ENCODE measurements at places on chromosomes 6 and 20. TPM values are rescaled to one million over a fixed set of nuclear protein-coding genes. Genes with fewer than 3 reads are reported as not detected.

The APCDD1L gene
- 2.4 TPM for total RNA-seq

The CALHM5 gene
- 0.34 TPM for total RNA-seq

The TFAP2C gene
- total RNA-seq = 59.6 TPM

The RGS17 gene
- not detected for total RNA-seq

The CCR6 gene
- 1.5 TPM for total RNA-seq

The GRM1 gene
- total RNA-seq = not detected

The PKIG gene
- 21.5 TPM for total RNA-seq

The UST gene
- total RNA-seq = 12.2 TPM

The ADTRP gene
- 30.1 TPM for total RNA-seq

The BPIFB4 gene
- total RNA-seq = not detected

The ADGRB3 gene
- 0.39 TPM for total RNA-seq

The TCF21 gene
- total RNA-seq = 0.23 TPM

The VSX1 gene
- total RNA-seq = not detected

The SLA2 gene
- 0.23 TPM for total RNA-seq

The C20orf144 gene
- total RNA-seq = not detected

The CHD6 gene
- total RNA-seq = 36.4 TPM

The GABRR1 gene
- 0.86 TPM for total RNA-seq

DNA sequence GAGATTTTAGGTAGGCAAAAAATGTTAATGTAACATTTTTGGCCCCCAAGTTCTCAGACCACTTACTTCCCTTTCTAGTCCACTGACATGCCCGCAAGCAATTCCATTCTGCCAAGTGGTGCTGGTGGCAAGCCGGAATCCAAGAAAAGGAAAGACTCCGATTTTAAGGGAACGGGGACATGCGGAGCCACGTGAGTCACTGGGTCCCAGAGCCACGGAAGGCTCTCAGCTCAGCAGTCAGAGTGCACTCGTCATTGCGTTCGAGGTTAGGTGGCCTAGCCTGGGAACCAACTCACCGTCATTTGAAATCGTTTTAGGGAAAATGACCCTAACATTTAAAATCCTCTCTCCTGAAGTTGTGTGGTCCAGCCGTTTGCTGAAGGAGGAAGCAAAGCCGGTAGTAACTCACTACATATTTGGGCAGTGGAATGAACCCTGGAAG, 711 bp upstream of the SIRT5 start:
- DNase-seq = no peak

- DNase-seq = no peak
Measured at GRCh38 chr20:48360342-48360975, 467.3 kb downstream of the PREX1 start.

GRCh38 chr20:58818586-58819285, 32.0 kb downstream of the GNAS-AS1 start:
- no peak for DNase-seq

- no peak for DNase-seq
Measured at GRCh38 chr20:51703400-51704287, 64.5 kb downstream of the ATP9A start.

DNA sequence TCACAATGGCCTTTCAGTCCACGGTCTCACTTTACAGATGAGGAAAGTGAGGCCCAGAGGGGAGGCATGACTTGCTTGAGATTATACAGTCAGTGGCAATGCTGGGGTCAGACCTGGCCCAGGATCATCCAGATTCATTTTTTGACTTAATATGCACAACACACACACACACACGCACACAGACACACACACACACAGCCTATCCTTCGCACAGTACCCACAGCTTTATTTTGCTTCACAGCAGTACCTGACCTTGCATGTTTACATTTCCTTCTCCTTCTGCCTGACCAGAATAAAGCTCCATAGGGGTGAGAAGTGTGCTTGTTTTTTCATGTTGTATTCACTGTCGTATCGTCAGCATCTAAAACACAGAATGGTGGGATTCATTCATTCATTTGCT, 79.8 kb downstream of the VEGFA start:
- no peak for DNase-seq

GRCh38 chr20:59207742-59208357, 44.2 kb downstream of the ZNF831 start:
- no peak for DNase-seq

DNA sequence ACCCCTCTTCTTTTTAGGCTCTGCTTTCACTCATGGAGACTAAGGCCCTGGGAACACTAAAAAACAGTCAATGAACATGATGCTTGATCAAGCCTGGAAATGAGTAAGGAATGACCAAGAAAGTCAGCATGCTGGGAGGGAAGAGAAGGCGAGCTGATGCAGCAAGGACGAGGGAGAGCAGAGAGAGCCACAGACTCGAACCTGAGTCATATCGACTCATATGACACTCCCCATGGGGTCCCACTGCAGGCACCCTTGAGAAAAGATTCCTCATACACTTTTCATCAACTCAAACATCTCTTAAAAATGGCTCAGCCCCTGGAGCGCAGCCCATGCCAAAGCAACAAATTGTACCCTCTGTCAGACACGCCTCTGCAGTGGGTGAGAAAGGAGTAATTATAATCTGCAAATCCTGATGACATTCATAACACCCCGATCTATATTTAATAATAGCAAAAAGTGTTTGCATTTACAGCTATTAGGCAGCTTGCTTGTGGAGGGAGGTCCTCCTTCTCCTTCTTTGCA, 127.2 kb downstream of the F13A1 start:
- no peak for DNase-seq

DNA sequence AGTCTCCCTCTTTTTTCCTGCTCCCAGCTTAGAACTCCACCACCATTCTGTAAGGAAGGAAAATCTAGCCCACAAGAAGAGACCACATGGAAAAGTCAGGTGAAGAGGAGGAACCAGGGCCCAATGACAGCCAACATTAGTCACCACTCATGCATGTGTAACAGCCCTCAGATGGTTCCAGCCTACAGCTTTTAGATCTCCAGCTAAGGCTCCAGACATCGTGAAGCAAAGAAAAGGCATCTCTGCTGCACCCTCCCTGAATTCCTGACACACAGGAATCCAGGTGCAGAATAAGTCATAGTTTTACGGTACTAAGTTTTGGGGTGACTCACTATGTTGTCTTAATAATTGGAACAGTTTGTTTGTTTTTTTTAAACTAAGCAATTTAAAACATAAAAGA, 25.5 kb downstream of the DCDC2 start:
- no peak for DNase-seq

GRCh38 chr6:97876711-97877110, 593.7 kb upstream of the MMS22L start:
- no peak for DNase-seq

- no peak for DNase-seq
Measured at GRCh38 chr20:36792422-36792821, 18.9 kb upstream of the DSN1 start.

- DNase-seq = no peak
Measured at GRCh38 chr6:36544228-36544627, 3.1 kb downstream of the STK38 start.

- DNase-seq = peak; percentile 71
Measured at GRCh38 chr6:3319610-3320200, 61.0 kb downstream of the PSMG4 start.

DNA sequence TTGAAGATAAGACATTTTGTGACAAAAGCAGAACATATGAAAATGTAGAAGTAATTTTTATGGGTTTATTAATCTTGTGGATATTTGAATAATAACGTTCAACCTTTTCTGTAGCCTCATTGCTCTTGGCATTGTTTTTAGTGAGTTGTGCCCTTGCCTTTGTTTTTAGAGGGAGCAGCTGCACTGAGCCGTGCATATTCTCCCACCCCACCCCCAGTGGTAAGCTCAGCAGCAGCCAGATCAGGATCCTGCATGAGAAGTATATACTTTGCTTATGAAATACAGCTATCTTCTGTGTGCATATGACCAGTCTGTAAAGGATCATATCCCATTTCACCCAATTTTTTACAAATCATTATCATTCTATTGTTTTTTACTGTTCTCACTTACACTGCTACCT, 184.2 kb downstream of the COL9A1 start:
- DNase-seq = no peak

DNA sequence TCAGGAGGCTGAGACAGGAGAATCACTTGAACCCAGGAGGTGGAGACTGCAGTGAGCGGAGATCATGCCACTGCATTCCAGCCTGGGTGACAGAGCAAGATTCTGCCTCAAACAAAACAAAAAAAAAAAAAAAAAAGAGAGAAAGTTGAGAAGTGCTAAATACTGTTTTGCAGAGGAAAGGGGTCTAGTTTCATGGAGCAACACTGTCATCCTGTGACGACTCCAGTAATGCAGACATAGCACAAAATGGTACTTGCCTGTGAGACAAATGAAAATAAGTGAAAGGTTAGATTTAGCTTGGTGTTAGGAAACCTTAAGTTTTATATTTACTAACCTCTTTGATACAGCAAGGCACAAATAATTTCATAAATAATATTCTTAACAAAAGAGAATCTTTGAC, 29.7 kb downstream of the CEP162 start:
- DNase-seq = no peak

DNA sequence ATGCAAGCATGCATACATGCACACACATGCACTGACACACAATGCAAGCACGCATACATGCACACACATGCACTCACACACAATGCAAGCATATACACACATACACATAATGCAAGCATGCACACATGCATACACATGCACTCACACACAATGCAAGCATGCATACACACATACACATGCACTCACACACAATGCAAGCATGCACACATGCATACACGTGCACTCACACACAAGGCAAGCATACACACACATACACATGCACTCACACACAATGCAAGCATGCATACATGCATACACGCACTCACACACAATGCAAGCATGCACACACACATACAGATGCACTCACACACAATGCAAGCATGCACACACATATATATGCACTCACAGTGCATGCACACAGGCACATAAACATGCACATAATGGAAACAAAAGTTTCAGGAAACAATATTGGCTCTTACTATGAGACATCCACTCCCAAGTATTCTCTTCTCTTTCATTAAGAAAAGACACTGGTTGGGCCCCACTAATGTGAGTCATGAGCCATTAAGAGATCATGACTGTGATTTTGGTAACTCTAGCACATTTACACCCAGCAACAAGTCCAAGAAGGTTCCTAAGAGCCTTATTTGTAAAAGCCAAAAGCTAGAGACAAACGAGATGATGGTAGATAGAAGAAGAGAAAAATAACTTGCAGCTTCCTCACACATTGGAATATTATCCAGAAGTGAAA, 22.2 kb downstream of the APCDD1L start:
- DNase-seq = peak; percentile 13

- no peak for DNase-seq
Measured at GRCh38 chr6:163083141-163083540, 331.4 kb upstream of the QKI start.

GRCh38 chr20:23138226-23138625, 52.1 kb upstream of the CD93 start:
- DNase-seq = no peak

DNA sequence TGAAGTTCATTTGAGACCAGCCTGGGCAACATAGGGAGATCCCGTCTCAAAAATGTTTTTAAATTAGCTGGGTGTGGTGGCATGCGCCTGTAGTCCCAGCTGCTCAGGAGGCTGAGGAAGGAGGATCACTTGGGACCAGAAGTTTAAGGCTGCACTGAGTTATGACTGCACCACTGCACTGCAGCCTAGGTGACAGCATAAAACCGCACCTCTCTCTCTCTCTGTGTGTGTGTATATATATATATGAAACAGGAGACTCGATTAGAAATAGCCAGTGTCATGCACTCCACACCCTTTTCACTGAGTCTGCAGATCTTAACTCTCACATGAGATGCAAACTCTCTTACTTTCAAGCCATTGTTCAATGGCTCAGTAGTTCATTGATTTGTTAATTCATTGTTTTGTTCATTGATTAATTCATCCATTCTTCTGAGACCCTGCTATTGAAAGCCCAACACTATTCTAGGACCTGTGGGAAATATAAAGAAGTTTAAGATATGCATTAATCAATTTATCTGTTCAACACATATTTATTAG, 52.4 kb upstream of the MRPS10 start:
- DNase-seq = no peak

DNA sequence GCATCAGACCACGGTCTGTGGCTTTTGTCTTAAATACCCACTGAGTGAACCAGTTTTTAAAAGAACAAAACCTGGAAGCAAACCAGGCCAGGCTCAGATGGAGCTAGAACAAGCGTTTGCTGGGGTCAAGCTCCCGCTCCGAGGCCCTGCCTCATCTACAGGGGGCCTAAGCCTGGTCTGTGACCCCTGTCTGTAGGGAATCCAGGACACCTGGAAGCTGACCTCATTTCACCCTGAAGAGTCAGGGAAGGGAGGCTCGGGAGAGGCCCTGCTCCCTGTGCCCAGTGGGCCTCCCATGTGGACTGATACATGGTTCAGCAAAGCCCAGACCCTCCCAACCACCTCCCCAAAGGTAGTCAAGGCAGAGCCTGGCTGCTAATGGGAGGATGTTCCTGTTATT, 26.8 kb upstream of the DLGAP4 start:
- DNase-seq = peak; percentile 21

GRCh38 chr20:37158248-37158647, 20.9 kb upstream of the RPN2 start:
- no peak for DNase-seq

GRCh38 chr6:134676307-134677281, 273.3 kb downstream of the ALDH8A1 start:
- no peak for DNase-seq

DNA sequence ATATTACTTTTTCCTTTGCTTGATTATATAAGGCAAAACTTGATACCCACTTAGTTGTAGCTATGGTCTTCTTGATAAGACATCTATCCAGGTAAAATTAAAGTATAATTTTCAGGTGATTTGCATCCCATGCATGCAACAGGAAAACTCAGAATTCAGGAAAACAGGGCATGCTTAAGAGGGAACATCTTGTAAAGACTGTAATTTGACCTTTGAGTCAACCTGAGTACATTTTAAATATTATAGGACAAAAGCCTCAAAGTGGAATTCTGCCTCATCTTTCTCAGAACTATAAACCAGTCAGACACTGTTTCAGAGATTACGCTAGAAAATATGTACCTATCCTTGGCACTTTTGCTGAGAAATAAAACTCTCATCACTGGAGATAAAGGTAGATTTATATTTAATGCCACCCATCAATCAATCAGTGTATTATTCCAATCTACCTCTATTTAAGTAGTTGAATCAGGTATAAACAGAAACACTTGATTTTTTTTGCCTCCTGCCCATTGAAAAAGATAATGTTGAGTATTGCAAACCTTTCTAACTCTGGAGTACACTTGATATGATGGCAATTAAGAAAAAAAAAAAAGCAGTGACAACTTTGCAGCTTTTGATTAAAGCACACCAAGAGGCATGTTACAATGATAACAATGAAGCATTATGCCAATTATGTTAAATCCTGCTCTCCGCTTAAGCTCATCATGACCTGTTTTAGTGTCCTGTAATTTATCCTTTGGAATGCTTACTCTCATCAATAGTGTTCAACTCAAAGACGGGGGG, 2.8 kb downstream of the CITED2 start:
- DNase-seq = no peak

- DNase-seq = no peak
Measured at GRCh38 chr6:150420926-150421325, 52.1 kb downstream of the IYD start.

- DNase-seq = no peak
Measured at GRCh38 chr6:151166180-151166579, 73.6 kb upstream of the AKAP12 start.
